Neural crest cell (in vitro differentiated cells): ENCODE measurements at places on chromosomes 7 and 10. TPM values are rescaled to one million over a fixed set of nuclear protein-coding genes. Genes with fewer than 3 reads are reported as not detected.

Gene KCNIP2
- 2.2 and 3.9 TPM in 2 replicates for total RNA-seq

Gene ALKBH4
- total RNA-seq, result 16.9 and 20.6 TPM in 2 replicates

Gene CNPY1
- 1.5 and 2.4 TPM in 2 replicates for total RNA-seq

GRCh38 chr7:150719960-150720891 lies 3.8 kb downstream of the GIMAP1 start:
- DNase-seq, result no peak

DNA sequence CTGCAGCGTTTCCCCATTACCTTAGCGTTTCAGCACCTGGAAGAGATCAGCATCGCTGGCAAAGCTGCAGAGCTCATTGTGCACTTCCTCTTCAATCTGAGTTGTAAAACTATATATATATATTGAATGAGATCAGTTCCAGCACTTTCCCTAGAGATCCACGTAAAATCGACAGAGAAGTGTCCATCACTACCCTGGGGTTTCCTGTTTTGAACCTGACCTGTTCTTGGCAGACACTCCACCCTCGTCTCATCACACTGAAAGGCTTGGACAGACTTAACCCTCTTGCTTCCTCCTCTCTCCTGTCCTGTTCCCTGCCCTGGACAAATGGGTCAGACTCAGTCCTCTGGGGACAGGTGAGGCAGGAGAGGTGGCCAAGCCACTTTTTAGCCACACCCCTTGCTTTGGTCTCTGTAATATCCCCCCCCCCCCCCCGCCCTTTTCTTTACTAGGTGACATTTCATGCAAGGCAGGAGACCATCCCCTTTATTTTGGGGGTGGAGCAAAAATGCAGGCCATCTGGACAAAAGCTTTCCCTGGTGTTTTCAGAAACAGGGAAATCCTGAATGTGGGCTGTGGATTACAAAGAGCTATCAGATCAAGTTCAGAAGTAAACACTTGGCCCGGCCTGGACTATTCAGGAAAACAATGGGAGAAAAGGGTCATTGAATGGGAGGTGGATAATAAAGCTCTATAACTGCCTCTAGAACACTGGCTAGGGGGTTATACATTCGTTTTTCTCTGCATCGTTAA lies 83.7 kb upstream of the KDM7A start:
- no peak for DNase-seq

- DNase-seq, result no peak
Observed at GRCh38 chr10:30256084-30256483, 93.0 kb downstream of the MTPAP start.

GRCh38 chr10:55220975-55221374 lies 419.9 kb upstream of the PCDH15 start:
- DNase-seq, result no peak

- no peak for DNase-seq
Observed at GRCh38 chr10:116125180-116125579, 147.8 kb downstream of the GFRA1 start.

GRCh38 chr10:31116226-31116625 lies 84.6 kb upstream of the ZNF438 start:
- DNase-seq, result no peak

- DNase-seq, result peak; percentile 86
Observed at GRCh38 chr7:22488643-22489462, 11.1 kb downstream of the STEAP1B start.

DNA sequence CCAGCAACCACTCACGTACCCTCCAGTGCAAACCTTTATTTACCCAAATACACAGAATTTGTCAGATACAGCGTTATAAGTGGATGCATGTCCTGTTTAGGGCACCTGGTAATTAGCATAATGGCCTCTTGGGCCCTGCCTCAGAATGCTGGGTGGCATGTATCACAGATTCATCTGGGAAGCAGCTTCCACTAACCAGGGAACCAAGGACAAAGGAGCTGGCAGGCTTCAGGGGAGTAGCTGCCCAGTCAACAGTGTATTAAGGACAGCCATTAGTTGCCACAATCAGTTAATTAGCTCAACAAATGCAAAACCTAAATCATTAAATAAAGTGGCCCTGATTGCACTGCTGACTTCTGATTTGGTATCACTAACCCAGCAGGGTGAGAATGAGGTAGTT lies 105.7 kb downstream of the RAPGEF5 start:
- DNase-seq, result no peak

DNA sequence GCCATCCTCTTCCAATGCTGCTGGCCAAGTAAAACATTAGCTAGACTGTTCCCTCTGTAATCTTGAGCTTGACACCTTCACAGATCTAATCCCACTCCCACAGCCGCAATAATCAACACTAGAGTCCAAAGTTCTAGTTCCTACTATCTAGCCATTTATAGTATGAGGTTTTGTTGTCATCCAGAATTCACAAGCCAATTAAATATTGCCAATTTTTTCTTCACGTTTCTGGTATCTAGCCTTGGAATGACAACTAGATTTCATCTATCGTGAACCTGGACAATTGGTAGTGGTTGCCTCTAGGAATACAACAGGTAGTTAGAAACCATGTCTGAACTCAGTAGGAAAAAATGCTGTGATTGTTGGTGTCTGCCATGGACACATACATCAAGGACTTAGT lies 10.4 kb downstream of the WASL start:
- no peak for DNase-seq

DNA sequence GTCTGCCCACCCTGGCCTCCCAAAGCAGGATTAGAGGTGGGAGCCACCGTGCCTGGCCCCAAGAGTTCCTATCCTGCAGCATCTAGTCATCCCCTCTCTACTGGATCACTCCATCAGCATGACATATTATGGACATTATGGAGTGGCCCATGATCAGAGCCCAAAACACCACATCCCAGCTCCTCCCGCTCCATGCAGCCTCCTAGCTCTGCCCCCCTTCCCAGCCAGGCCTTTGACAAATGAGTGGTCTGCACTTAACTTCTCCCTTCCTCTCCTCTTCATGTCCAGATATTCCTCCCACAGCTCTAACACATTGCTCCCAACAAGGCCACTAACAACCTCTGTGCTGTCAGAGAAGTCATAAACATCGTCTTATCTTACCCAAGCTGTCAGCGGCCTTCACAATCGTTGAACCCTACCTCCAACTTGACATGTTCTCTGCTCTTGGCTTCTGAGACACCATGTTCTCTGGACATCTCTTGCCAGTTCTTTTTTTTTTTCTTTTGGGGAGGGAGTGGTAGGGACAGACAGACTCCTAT lies 187.6 kb downstream of the NSUN6 start:
- DNase-seq, result no peak

GRCh38 chr7:7761340-7761973 lies 43.0 kb upstream of the RPA3 start:
- DNase-seq, result no peak

DNA sequence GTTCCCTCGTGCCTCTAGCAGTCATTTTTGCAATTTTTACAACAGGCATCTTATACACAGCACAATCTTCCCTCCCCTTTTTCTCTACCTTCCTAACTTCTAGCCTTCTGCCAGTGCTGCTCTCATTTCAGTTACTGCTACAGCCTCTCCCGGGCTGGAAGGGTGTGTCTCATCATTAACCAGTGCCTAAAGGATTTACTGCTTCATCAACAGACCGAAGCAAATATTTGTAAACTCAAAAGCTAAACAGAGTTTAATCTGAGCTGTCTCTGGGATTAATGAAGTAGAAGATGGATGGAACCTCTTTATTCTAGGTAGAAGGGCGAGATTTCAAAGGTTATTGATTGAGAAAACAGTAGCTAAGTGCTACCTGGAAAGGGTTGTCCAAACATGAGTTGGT lies 94.3 kb downstream of the PRPF18 start:
- DNase-seq, result no peak

GRCh38 chr7:106538638-106539037 lies 122.3 kb downstream of the CCDC71L start:
- DNase-seq, result no peak

- DNase-seq, result no peak
Observed at GRCh38 chr10:47026301-47027107, 115.3 kb downstream of the PTPN20 start.

- no peak for DNase-seq
Observed at GRCh38 chr7:48114589-48114988, 25.5 kb downstream of the UPP1 start.

DNA sequence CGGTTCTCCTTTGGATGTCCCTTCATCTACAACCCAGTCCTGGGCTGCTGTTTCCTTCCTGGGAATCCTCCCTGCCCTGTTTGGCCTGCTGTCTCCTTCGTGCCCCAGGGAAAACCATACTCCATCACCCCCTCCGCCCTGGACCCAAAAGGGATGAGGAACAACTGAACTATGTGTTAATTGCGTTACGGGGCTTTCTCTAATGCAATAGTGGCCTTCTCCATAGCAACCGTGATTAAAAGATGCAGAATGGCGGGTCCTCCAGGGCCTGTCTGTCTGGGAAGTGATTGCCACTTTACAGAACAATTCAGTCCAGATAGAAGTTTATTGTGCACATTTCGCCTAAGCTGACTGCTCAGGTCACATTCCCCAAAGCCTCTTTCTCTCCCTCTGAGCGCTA lies 112.0 kb upstream of the FGFR2 start:
- DNase-seq, result no peak

GRCh38 chr10:1392127-1392526 lies 335.9 kb downstream of the WDR37 start:
- no peak for DNase-seq

GRCh38 chr10:63464402-63465292 lies 1.1 kb downstream of the JMJD1C start:
- DNase-seq, result no peak

DNA sequence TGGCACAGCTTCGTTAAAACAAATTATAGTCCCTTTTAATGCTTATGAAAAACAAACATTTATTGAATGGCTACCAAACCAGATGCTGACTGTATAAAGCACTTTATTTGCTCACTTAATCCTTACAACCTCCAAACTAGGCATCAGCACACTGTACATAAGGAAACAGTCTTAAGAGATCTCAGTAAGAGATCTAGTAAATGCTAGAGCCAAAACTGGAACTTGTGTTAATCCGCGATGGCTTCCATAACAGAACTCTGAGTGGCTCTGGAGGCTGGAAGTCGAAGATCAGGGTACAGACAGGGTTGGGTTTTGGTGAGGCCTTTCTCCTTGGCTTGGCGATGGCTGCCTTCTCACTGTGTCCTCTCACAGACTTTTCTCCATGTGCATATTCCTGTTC lies 27.0 kb downstream of the PDZD8 start:
- DNase-seq, result no peak

DNA sequence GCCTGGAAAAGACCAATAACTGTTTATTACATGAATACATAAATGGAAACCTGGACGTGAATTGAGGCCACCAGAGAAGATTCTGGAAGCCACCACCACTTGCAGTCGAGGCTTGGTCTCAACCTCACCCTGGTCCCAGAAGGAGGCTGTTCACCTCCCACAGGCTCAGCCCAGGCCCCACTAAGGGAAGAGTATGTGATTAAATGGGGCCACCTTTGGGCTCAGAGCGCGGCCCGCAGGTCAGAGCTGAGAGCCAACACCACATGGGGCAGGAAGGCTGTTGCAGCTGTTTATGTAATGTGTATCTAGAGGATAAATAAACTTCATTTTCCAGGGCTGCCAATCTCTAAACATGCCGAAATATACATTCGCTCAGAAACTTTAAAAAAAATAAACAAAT lies 17.6 kb upstream of the FGFR2 start:
- no peak for DNase-seq

DNA sequence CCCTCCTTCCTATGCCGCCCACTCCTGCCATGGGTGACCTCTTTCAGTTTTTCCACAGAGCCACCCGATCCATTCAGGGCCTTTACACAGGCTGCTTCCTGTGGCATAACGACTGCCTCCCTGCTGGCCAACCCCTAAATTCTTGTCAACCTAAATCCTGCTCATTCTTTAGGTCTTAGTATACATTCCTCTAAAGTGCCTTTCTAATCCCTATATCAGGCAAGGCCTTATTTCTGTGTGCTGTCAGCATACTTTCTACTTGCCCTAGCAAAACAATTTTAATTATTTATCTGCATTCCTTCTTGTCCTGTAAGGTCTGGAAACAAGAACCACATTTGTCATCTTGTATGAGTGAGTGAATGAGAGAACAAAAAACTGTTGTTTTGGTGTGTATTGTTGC lies 132.4 kb downstream of the DNAH11 start:
- no peak for DNase-seq
